ENCODE measurements at places on chromosomes 4 and X.

- DNase-seq = no peak
Observed at GRCh38 chrX:17005712-17006368, 59.4 kb downstream of the REPS2 start.

DNA sequence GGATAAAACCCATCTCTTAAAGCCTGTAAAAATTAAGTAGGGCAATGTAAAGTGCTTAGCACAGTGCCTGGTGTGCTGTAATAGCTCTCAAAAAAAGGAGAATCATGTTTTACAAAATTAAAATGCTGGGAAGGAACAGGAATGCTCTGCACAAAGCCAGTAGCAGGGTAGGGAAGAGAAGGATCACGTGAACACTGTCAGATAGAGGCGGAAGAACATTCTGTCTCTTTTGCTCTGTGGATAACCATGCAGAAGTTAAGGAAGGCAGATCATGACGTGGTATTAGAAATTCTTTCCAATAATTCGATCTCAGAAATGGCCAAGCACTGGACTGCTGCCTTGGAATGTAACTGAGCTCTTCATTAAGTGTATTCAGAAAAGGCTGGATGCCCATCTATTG lies 136.2 kb upstream of the PDLIM3 start:
- no peak for DNase-seq

GRCh38 chrX:9560219-9560618 lies 95.4 kb downstream of the TBL1X start:
- no peak for DNase-seq

- peak; percentile 54 for DNase-seq
Observed at GRCh38 chrX:119991005-119991787, 47.6 kb upstream of the NKAP start.

DNA sequence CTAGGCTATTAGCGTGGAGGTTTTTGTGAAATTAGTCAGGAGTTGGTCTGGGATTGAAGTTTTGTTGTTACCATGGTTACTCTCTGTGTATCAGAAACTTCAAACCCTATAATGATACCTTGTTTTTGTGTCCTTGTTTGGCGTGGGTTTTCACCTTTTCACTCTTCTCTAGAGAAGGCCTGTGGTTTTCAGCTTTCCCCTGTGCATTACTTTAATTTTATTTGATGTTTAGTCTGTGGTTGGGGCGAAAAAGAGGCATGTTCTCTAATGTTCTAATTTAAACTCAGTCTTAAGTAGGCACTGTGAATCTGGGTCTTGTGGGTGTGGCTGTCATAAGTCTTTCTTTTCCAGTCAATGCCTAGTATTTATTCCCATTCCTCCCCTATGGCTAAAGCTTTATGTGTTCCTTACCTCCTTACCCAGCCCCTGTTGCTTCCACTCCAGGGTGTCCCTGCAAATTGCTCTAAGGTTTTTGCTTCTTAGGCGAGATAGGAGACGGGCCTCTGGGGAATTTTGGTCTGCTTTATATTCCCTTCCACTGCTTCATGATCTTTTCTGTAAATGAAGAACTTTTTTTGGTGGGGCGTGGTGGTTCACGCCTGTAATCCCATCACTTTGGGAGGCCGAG lies 326.3 kb upstream of the ZCCHC13 start:
- DNase-seq = no peak

DNA sequence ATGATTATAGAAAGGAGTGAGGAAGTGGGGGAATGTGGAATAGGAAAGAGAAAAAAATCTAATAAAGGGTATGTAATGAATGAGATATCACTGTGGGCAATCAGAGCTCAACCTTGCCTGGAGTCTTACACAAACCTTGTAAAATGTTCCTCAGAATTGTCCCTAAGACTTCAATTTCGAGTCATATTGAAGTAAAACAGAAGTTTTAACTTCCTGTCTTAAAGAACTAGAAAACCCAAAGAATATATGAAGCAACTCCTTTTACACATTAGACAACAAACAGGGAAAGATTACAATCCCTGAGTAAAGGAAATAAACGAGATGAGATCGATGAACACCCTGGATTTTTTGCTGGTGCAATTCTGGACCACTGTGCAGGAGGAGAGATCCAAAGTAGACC lies 18.0 kb downstream of the CXCL2 start:
- DNase-seq = no peak

- DNase-seq = no peak
Observed at GRCh38 chrX:154719132-154719675, 31.7 kb downstream of the GAB3 start.

- DNase-seq = no peak
Observed at GRCh38 chr4:4572821-4573220, 31.0 kb upstream of the STX18 start.

GRCh38 chr4:141638230-141638629 lies 1.8 kb downstream of the IL15 start:
- no peak for DNase-seq

DNA sequence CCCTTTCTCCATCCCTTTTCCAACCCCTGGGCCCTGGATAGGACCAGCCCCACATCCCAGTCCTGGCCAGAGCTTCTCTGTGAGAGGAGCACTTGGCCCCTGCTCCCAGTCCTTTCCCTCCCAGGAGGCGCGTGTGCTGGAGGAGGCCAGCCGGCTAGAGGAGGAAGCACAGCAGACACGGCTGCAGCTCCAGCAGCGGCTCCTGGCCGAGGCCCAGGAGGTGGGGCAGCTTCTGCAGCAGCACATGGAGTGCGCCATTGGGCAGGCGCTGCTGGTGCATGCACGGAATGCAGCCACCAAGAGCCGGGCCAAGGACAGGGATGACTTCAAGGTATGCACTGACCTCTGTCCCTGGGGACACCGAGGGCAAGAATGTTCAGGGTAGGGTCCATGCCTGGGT lies 87.5 kb downstream of the EVC start:
- peak; percentile 47 for DNase-seq

- no peak for DNase-seq
Observed at GRCh38 chrX:75673468-75673867, 111.6 kb downstream of the MAGEE2 start.

GRCh38 chr4:55021214-55021613 lies 104.2 kb downstream of the KDR start:
- no peak for DNase-seq

DNA sequence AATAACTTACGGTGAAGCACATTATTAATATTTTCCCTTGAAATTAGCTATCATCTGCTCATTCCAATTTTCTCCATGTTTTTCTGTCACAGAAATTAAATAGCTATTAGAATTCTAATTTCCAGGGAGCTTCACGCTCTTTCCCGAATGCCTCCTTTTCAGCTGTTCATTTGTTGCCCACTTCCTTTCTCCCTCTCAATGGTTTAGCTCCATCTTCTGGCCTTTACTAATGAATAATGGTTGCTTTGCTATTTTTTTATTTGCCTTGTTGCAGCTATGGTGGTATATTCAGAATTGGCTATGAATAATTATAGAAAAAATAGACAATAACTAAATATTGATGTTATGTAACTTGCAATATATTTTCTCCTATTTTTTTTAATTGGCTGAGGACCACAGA lies 70.5 kb downstream of the GRIA2 start:
- DNase-seq = no peak

DNA sequence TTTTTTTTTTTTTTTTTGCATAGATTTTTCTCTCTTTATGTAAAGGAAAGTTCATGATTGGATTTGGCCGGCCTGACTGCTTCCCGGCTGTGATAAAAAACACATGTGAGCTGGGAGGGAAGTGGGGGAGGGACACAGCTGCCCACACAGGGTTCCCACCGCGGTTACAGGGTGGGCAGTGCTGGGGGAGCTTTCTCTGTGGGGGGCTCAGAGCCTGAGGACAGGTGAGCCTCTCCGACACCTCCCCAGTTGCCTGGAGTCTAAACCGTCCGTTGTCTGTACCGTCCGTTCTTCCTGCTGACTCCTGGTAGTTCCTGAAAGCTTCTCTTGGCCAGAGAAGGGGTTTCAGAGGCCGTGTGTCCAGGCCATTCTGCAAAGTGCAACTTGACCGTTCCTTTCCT lies 21.8 kb downstream of the SHOX start:
- peak; percentile 35 for DNase-seq

- DNase-seq = peak; percentile 77
Observed at GRCh38 chr4:169619518-169619957, 840 bp upstream of the CLCN3 start.

- DNase-seq = no peak
Observed at GRCh38 chr4:56229947-56230346, 157.3 kb downstream of the AASDH start.

DNA sequence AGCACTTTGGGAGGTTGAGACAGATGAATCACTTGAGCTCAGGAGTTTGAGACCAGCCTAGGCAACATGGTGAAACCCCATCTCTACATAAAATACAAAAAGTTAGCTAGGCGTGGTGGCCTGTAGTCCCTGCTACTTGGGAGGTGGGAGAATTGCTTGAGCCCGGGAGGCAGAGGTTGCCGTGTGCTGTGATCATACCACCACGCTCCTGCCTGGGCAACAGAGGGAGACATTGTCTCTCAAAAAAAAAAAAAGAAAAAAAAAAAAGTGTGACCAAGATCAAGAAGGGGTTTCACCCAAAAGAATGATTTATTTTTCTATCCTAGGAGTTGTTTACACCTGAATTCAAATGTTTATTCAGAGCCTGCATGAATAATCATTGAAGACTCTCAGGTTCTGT lies 572.4 kb upstream of the GALNT7 start:
- DNase-seq = peak; percentile 50

DNA sequence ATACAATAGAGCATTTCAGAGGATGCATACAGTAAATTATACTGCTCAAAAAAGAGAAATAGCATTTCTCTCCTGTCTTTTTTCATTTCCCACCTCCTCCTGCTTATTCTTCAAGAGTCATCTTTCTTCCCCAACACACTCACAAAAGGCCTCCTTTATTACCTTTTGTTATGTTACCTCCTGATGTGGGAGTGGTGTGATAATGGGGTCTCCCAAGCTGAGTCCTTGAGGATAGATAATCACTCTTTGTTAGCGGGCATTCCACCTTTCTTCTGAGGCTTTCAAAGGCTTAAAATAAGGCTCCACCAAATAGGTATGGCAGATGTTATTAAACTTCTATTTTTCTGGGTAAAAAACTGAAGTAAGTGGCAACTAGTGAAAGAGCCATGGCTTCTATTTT lies 159.8 kb downstream of the CPEB2 start:
- no peak for DNase-seq

DNA sequence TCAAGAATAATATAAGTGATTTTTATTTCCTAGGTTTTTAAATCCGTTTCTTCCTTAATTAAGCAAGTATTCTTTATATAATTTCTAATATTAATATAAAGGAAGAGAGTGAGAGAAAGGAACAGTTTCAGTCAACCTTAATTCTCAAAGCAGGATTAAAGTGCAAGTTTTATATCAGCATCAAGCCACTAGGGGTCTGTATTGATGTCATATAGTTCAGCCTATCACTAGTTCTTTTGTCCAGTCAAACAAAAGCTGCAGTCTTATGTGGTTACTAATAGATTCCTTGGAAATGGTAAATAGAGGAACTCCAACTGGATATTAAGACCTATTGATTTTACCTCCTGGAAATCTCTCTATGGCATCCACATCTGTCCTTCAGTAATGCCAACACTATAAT lies 82.0 kb downstream of the NAP1L3 start:
- DNase-seq = no peak

DNA sequence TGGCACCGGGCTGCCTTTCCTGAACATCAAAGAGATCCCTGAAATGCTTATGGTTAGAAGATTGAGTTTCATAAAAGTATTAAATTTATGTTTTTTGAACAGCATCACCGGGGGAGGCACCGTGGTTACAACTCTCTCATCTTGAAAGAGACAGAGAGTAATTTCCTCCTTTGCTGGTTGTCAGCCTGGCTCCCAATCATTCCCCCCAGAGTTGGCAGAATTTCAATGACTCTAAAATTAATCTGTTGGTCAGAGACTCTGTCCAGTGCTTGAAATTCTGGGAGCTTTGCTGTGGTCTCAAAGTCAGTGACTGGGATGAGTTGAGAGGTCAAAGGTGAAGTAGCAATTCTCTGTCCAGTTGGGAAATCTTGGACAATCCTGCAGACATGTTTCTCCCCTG lies 135.9 kb downstream of the RAB28 start:
- no peak for DNase-seq

- no peak for DNase-seq
Observed at GRCh38 chr4:123806056-123806455, 409.5 kb downstream of the SPRY1 start.

DNA sequence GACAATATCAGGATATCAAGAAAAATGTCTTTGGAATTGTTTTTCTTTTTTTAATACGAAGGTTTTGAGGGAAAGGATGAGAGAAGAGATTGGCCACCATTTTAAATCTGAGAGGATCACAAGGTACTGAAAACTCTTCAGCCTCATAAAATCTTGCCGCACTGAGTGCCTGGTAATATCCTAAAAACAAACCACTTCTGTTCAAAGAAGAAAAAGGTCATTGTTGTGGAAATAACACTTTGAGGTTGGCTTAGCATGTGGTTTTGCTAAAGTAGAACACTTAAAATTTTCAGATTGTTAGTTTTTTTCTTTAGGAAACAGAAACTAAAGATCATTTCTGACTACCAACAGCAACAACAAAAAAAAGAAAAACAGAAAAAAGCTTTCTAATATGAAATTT lies 1.0 kb upstream of the CLDN22 start:
- no peak for DNase-seq

DNA sequence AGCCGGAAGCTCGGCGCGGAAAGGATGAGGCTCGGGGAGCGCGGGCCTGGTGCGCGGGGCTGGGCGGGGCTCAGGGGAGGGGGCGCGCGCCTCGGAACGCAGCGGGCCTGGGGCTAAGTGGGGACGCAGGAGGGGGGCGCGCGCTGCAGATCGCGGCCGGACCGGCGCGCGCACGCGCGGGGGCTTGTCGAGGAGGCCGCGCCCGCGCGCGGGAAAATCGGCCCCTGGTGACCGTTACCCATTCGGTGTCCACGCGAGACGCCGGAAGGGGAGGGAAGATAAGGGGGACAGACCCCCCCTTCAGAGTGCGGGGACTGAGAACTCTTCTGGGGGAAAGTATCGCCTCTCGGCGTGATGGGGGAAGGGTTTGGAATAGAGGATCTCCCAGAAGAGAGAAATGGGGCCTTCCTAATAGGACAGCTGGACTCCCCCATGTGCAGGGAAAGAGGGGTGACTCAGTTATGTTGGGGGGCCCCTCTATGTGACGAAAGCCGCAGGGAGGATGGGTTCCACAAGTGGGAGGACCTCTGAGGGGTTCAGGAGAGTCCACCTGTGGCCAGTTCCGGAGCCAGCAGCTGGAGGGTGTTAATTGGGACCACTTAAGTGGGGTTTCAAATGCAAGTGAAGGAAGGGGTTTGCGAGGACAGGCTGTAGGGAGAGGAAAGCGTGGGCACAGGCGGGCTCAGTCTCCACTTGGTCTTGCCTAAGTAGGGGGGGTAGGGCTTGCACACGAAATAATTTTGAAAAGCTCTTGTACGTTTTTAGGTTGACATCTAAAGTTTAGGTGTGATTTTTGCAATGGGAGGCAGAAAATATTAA lies 584 bp downstream of the SUV39H1 start:
- no peak for DNase-seq

DNA sequence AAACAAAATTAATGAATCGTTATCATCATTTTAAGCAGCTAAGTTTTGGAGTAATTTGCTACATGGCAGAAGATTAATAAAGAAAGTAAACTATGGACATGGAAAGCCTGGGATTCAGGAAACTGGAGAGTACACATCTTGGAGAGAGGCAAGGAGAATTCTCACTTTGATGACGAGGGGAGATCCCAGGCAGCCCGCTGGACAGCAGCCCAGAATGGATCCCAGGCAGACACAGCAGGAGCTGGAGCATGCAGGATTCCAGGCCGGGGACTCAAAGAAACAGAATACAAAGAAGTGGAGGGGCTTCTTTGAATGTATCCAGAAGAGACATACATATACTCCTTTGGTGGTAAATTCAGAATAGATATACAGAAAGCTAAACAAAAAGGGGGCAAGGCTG lies 118.0 kb upstream of the ATP6AP2 start:
- DNase-seq = no peak

GRCh38 chrX:55919367-55920221 lies 202.0 kb downstream of the RRAGB start:
- DNase-seq = no peak

- DNase-seq = no peak
Observed at GRCh38 chrX:20414066-20414465, 147.4 kb upstream of the RPS6KA3 start.
